CMK (cell line): ENCODE measurements at places on chromosomes 6 and 20.

- DNase-seq = no peak
Observed at GRCh38 chr20:9332791-9333479, 181.5 kb upstream of the LAMP5 start.

- DNase-seq = no peak
Observed at GRCh38 chr20:18856873-18857272, 43.3 kb downstream of the SCP2D1 start.

- no peak for DNase-seq
Observed at GRCh38 chr20:57298457-57298856, 31.1 kb upstream of the SPO11 start.

- DNase-seq = no peak
Observed at GRCh38 chr6:45278367-45278766, 49.8 kb upstream of the RUNX2 start.

GRCh38 chr6:38212116-38212515 is 392.6 kb downstream of the ZFAND3 start:
- no peak for DNase-seq
